HuH-7 (cell line): ENCODE measurements at places on chromosomes 12 and 14.

- DNase-seq: no peak
Measured at GRCh38 chr12:76055393-76055792, 23.8 kb upstream of the PHLDA1 start.

GRCh38 chr12:27965411-27965810 lies 7.1 kb downstream of the PTHLH start:
- no peak for DNase-seq

DNA sequence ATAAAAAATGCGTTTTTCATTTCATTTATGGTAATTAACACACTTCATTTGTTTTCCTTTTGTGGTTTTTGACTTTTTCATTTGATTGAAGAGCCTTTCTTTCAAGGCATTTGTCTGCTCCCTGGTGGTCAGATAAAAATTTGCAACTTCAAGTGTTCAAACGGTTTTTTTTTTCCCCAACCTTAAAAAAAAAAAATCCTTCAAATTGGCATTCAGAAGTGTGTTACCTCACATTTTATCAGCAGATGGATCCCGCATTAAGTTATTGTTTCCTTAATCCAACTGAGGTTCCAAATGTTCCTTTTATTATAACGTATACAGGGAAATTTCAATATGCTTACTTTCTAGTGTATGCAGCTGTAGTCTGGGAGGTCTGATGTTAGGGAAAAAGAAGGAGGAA lies 47.2 kb downstream of the MYF5 start:
- DNase-seq: no peak

GRCh38 chr14:99821519-99822508 lies 28.6 kb downstream of the EML1 start:
- DNase-seq: peak; percentile 30

DNA sequence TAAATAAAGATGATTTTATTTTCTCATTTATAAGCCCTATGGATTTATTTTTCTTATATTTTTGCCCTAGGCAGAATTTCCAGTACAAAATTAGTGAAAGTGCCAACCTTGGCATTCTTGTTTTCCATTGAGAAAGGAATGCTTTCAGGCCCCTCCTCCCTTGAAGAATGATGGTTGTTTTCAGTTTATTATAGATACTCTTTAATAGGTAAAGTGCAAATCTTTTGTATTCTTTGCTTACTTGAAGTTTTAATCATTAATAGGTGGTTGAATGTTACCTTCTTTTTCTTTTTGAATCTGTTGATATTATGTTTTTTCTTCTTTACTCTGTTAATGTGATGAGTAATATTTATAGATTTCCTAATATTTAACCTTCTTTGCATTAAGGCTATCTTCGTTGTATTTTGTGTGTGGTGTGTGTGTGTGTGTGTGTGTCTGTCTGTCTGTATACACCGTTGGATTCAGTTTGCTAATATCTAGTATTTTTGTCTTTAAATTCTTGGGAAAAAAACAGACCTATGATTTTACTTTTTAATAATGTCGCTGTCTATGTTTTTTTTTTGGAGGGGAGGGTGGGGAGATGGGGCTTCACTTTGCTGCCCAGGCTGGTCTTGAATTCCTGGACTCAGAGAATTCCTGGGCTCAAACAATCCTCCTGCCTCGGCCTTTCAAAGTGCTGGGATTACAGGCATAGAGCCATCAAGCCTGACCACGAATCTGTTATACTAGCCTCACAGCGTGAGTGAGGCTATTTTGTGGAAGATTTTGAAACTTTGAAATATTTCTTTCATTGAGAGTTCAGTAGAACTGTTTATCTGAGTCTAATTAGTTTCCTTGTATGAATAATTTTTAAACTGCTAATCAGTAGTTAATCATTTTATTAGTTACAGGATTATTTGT lies 13.5 kb downstream of the SRGAP1 start:
- DNase-seq: no peak

DNA sequence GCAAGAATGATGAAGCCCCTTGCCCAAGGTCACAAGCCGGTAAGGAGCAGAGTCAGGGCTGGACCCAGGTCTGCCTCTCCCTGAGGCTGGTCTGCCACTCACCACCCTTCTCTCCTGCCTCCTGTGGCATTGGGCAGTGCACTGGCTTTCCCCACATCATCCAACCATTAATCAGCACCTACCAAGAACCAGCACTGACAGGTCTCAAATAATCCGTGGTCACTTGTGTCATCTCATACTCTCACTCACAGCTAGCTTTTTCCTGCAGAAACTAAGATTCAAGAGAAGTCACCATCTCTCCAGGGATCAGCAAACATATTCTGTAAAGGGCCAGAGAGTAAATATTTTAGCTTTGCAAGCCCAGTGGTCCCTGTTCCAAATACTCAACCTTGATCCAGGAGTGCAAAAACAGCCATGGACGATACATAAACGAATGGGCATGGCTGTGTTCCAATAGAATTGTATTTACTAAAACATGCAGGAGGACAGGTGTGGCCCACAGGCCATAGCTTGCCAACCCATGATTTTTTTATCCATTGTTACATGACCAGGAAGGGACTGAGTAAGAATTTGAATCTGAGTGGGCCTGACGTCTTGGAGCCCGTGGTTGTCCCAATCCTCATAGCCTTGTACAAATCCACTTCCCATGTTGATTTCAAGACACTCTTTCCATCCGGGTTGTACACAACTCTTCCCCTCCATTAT lies 374.2 kb downstream of the BCL11B start:
- DNase-seq: no peak

DNA sequence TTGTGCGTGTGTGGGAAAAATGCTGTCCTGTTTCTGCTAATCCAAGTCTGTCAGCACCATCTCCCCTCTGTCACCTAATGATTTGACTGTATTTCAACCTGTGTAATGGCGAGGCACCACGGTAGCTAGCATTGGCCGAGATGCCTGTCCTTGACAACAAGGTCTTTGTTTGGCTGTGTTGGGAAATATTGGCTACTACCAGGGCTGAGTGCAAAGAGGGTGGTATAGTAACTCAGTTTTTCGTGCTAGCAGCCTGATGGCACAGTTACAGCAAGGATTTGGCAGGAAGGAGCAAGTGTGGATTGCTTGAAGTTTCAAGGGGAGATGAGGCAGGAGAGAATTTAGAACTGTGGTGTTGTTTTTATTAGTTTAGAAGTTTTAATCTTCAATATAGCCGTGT lies 440.3 kb upstream of the RGS6 start:
- peak; percentile 49 for DNase-seq

DNA sequence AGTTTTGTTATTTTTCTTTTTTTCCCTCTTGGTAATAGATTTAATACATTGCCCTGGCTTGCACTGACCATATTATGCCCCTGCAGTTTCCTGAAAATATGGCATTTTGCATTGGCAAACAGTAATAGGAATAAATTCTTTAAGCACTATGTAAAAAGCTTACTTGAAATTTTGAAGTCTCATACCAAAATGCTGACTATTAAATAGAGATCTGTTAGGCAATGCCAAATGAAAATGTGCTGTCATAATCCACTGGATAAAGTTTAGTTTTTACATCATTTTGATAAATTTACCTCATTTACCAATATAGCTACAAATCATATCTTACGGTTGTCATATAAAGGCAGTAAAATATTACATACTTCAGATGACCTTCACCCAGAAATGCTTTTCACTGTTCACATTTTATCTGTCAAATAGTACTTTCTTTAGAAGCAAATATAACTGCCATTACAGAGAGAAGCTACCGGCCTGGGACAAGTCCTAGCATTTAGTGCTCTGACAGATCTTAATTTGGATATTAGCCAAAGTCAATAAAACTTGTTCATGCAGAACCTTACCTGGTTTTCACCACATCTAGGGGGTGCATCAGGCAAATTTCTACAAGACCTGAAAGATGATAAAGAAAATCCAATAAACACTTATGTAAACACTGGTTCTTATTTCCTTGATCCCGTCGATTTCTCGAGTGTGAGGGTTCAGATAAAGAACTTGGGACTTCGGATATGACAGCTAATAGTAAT lies 212.9 kb downstream of the PAX9 start:
- no peak for DNase-seq

- no peak for DNase-seq
Measured at GRCh38 chr14:39316830-39317553, 83.3 kb downstream of the MIA2 start.

DNA sequence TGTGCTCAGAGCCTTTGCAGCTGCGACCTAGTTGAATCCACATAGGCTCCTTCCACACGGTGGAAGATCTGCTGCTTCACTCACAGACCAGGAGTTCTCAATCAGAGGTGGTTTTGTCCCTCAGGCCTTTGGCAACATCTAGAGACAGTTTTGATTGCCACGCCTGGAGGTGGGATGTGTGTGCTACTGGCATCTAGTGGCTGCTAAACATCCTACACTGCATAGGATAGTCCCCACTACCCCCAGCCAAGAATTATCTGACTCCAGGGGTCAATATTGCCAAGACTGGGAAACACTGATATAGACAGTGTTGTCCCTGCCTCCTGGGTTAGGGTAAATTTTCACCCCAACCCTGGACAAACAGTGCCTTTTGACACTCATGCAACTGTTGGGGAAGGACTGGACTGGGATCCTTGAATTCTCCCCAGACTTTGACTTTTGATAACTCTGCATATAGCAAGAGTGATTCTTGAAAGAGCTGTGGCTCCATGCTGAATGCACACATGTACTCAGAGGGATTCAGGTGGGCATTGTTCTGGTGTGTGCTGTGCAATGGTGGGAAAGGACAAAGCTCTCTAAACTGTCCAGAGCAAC lies 39.8 kb downstream of the BAZ2A start:
- peak; percentile 77 for DNase-seq

DNA sequence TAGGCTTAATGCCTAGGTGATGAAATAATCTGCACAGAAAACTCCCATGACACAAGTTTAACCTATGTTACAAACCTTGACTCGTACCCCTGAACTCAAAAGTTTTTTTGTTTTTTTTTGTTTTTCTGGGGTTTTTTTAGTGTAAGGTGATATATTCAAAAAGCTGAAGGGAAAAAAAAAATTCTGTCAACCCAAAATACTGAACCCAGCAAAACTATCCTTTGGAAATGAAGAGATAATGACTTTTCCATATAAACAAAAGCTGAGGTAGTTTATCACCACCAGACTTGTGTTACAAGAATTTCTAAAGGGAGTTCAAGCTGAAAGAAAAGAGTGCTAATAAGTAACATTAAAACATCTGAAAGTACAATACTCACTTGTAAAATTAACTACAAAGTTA lies 448.1 kb downstream of the KCNH5 start:
- no peak for DNase-seq

- DNase-seq: no peak
Measured at GRCh38 chr12:102504871-102505270, 24.5 kb upstream of the IGF1 start.

- DNase-seq: no peak
Measured at GRCh38 chr14:91019673-91020072, 40.8 kb downstream of the RPS6KA5 start.

DNA sequence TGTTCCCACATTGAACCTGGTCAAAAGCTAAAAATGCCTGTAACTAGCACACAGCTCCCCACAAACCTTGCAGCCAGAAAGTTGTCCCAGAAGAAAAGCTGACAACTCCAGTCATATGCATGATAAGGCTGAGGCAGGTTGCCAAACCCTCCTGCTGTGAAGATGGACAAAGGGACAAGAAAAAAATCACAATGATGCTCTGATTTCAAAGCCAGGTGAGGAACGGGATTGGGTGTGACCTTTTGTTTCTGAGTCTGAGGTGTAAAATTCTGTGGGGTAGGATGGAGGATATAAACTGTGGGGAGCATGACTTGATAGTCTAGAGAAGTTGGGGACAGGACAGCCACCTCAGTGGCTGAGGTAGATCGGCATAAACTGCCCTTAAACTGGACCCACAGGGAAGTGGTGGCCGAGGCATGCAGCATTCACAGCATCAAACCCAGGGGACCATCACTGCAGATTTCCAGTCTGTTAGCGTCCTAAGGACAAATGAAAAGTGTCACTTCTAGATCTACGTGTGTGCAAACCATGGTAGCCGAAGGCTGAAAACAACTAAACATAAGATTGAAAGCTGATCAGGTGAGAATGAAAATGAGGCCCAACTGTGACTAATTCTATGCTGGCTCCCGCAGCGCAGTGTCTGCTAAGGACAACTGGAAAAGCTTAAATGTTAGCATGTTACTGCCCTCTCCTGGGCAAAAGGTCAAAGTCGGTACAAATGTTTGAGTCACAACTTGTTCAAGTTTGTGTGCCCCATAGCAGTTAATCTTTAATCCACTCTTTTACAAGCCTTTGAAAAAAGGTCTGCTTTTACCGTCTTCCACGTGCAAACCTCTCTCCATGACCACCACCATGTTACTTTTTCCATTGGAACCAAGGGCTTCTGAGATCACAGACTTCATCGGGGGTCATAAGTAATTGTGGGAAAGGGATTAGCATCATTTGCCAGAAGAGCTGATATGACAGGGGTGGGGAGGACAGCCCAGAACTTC lies 39.8 kb downstream of the GRIN2B start:
- DNase-seq: peak; percentile 41

- no peak for DNase-seq
Measured at GRCh38 chr14:64549016-64549415, 745 bp upstream of the PPP1R36 start.

DNA sequence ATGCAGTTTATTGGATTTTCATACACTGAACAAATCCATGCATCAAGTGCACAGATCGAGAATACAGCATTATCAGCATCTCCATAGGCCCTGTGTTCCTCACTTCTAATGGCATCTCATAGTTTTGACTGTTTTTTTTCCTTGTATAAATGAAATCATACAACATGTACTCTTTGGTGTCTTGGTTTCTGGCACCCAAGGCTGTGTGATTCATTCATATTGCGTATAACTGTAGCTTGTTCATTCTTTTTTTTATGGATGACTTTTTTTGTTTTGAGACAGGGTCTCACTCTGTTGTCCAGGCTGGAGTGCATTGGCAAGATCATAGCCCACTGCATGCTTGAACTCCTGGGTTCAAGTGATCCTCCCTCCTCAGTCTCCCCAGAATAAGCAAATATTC lies 14.3 kb downstream of the RASSF8 start:
- no peak for DNase-seq

GRCh38 chr12:4145990-4146859 lies 127.3 kb upstream of the CCND2 start:
- DNase-seq: no peak
